ENCODE measurements at places on chromosomes 13 and 19.

GRCh38 chr13:20713014-20713376 is 9.5 kb downstream of the IL17D start:
- DNase-seq = no peak

DNA sequence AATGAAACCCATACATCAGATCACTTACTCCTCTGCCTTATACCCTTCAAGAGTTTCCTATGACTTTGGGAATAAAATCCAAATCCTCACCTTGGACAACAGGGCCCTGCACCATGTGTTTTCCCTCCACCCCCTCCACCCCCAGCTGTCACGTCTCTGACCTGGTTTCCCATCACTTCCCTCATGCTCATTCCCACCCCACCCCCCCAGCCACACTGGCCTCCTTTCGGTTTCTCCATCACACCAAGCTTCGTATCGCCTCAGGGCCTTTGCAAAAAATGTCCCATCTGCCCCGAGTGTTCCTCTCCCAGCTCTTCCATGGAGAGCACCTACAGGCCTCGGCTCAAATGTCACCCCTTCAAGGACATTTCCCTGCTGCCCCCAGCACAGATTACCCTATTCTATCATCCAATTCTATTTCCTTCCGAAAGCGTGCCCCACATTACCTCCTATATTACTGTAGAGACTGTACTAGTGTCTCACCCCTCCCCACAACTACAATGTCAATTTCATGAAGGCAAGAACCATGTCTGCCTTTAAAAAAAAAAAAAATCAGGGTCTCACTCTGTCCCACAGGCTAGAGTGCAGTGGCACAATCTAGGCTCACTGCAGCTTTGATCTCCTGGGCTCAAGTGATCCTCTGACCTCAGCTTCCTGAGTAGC is 16.8 kb upstream of the FFAR2 start:
- DNase-seq = no peak

DNA sequence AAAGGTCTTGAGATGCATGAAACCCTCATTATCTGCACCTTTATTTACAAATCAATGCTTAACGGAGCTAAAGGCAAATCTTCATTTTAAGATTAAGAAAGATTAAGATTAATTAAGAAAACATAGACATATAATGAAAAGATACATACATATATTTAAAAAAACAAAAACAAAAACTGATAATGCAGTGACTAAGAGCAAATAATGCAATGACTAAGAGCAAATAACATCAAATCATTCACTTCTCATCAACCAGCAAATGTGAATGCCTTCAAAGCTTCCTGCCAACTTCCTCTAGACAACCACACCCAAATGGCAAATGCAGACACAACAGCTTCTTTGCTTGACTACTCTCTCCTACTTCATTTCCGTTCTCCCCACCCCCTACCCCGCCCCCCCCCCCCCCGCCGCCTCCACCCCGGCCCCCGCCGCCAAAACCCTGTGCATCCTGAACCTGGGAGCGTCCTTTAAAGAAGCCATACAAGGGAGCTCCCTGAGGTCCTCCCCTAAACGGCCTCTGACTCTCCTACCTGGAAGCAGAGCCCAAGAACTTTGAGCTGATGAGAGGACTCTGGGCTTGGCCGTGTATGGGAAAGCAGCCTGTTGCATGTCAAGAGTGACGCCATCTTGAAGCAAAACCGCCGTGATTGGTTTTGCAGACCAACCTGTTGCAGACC is 24.5 kb downstream of the TEX101 start:
- DNase-seq = no peak

GRCh38 chr13:57569986-57570385 is 61.6 kb upstream of the PCDH17 start:
- DNase-seq = no peak

- no peak for DNase-seq
These were observed 712.9 kb upstream of the GPC6 start for GRCh38 chr13:92513672-92514071.

GRCh38 chr19:19493841-19494546 is 21.4 kb downstream of the TSSK6 start:
- DNase-seq = no peak

- no peak for DNase-seq
These were observed 241.8 kb downstream of the PCCA start for GRCh38 chr13:100330662-100331061.

DNA sequence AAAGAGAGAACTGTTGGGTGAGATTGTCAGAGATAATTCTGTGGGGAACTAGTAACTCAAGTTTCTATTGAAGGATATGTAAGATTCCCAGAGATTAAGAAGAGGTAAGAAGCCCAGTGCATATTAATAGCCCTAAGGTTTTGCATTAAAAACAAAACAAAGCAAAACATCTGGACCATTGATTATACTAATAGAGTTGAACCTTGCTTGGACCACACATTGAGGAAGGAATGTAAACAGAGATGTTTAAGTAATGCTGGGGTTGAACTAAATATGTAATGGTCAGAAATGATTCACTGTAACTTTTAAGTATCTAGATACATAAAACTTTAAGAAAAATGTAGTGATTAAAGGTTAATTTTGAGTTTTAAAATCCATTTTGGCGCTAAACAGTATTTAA is 1770.0 kb downstream of the PCDH9 start:
- DNase-seq = no peak
